ENCODE measurements at places on chromosomes 7 and 10.

DNA sequence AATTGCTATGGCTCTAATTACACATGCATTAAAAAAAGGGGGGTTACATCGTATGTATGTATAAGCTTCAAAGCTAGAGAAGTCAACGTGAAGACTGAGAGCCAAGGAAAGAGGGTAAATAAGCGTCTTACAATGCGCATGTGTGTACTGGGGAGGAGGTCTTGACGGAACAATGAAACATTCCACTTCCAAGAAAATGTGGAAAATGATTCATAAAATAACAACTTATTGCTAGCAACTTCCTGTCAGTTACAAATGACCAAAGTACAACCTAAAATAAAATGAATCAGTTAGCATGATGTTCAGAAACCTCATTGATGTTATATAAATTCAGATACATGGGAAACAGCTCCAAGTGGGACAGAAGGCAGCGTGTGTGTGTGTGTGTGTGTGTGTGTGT lies 104.1 kb upstream of the RHEB start:
- no peak for DNase-seq

- no peak for DNase-seq
Observed at GRCh38 chr7:157952841-157953645, 616.2 kb downstream of the DNAJB6 start.

DNA sequence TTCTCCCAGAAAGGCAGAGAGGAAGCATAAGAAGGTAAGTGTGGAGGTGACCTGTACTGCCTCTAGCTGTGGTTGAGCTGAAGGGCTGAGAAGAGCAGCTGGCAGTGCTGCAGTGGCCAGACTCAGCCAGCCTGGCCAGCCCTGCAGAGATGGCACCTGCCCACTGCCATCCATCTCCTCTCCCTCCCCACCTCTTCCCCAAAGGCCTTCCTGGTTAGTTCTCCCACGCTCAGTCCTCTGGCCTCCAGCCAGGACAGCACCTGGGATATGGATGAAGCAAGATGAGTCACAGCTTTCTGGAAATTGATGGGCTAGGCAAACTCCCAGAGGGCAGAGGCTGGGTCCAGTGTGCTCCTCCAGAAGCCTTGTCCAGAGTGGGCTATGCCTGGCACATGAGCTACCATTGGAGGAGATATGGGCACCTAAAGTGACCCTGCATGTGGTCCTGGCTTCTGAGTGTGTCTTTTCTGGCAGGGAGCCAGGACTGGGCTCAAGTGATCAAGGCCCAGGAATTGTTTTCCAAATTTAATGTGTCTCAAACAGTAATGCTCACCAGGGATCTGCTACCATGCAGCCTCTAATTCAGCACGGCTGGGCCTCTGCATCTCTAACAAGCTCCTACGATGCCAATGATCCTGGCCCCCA lies 81.0 kb upstream of the CACUL1 start:
- no peak for DNase-seq

- DNase-seq, result no peak
Observed at GRCh38 chr7:140059273-140060242, 3.2 kb downstream of the PARP12 start.

DNA sequence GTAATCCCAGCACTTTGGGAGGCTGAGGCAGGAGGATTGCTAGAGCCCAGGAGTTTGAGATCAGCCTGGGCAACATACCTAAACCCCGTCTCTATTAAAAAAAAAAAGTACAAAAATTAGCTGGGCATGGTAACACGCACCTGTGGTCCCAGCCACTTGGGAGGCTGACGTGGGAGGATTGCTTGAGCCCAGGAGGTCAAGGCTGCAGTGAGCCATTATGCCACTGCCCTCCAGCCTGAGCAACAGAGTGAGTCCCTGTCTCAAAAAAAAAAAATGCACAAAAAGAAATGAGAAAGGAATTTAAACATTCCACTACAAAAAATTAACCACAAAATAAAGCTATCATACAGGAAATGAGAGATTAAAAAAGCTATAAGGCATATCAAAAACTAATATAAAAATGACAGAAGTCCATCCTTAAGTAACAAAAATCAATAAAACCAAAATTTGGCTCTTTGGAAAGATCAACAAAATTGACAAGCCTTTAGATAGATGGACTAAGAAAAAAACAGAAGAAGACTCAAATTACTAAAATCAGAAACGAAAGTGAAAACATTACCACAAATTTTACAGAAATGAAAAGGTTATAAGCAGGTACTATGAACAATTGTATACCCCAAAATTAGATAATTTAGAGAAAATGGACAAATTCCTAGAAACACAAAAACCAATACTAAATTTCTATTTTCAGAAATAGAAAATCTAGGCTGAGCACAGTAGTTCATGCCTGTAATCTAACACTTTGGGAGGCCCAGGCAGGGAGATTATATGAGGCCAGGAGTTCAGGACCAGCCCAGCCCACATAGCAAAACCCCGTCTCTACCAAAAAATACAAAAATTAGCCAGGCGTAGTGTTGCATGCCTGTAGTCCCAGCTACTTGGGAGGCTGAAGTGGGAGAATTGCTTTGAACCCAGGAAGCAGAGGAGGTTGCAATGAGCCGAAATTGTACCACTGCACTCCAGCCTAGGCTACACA lies 42.4 kb upstream of the NANOS1 start:
- no peak for DNase-seq

DNA sequence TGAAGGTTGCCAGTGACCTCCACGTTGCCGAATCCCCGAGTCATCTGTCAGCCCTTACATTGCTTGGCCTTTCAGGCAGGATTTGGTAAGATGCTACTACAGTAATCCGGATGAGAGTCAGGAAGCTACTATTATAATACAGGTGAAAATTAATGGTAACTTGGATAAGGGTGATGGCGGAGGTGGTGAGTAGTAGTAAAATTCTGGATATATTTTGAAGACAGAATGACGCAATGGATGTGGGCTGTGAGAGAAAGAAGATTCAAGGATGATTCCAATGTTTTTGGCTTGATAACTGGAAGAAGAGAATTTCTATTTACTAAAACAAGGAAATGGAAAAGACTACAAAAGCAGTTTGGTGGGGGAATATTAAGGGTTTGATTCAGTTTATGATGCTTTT lies 1.4 kb upstream of the DNAJB12 start:
- DNase-seq, result no peak
